ENCODE measurements at places on chromosomes 2 and 18.

GRCh38 chr2:236121546-236121945 is 46.6 kb downstream of the GBX2 start:
- DNase-seq, result no peak

DNA sequence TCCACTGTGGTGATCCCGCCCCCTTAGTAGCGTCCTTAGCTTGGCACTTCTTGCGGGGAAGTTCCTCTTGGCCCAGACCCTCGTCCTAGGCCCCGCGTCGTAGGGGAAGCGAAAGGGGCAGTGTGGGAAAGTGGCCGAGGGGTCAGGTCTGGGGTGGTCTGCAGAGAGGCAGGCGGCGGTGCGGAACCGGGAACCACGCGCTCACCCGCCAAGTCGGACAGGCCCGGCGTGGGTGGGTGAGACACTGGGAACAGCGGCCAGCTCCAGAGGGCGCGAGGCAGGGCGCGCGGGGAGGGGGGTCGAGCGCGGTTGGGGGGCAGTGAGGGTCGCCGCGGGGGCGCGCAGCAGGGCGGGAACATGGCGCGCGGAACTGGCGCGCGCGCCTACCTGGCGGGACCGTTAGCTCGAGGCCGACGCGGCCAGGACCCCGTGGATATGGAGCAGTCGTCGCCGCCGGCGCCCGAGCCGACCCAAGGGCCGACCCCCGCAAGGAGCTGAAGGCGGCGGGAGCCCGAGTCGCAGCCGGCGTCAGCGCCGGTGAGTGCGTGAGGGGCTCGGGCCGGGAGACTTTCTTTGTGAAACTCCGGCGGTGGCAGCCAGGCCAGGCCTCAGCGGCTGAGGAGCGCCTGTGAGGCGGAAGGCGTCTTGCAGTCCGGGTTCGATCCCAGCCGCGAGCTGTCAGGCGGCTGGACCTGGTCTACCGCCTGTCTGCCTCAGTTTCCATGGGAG is 2896.7 kb upstream of the TEKT4 start:
- no peak for DNase-seq

- DNase-seq, result peak; percentile 24
Measured at GRCh38 chr2:160493227-160494028, at the start of gene RBMS1. Gene RBMS1, minus strand, starts transcription at chr2:160493807. Its CDS starts 444 bp downstream, at chr2:160493363.

GRCh38 chr2:117707874-117708273 is 106.6 kb upstream of the DDX18 start:
- DNase-seq, result no peak

DNA sequence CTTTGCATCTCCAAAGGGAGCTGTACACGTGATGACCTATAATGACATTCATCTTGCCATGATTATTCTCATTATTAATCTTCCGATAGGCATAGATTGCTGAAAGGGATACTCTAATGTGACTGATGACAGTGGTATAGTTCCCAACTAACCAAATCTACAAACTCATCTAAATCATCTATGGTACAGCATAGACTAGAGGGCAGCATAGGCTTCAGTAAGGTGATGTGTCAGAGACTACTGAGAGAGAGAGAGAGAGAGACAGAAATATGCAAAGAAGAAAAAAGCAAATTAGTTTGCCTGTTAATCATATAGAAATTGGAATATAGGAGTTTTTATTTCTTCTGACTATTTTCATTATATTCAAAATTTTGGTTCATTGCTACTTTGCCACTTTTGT is 89.3 kb downstream of the CSRNP3 start:
- no peak for DNase-seq

DNA sequence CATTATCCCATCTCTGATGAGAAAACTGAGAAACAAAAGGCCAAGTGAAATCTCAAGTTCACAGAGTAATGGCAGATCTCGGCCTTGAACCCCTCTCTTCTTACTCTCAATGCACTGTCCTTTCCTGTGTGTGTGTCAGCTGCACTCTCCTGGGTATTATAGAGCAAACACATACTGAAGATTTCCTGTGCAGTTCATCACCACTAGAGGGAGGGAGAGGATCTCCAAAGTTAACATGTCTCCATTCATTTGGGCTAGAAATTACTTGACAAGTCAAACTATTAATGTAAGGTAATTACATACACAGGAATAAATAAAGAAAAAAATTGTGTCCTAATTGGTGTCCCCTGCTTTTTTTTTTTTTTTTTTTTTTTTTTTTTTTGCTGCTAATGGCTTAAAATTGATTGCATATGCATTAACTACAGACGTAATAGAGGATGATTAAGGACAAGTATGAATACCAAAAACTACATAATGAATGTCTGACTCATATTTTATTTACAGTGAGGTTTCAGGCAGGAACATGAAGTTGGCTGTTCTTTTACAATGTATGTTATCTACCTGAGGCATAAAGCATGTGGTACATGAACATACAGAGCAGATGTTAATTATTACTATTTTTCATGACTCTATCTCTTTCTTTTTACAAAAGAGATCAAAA is 269.2 kb downstream of the NYAP2 start:
- no peak for DNase-seq

DNA sequence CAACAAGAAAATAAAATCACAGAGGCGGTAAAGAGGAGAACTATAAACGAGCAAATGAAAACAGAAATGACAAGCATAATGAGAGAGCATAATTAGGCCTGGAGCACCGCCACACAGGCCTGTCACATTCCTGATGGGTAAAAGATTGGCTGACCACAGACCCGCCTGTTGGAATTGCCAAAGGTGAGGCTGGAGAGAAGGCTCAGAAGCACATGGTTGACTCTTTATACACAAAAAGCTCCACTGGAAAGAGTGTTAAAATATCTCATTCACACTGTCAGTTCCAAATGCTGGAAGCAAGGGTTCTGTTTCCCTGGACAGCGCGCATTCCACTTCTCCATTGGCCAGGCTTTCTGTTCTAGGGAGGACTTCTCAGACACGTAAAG is 5.9 kb upstream of the LGALSL start:
- DNase-seq, result no peak

DNA sequence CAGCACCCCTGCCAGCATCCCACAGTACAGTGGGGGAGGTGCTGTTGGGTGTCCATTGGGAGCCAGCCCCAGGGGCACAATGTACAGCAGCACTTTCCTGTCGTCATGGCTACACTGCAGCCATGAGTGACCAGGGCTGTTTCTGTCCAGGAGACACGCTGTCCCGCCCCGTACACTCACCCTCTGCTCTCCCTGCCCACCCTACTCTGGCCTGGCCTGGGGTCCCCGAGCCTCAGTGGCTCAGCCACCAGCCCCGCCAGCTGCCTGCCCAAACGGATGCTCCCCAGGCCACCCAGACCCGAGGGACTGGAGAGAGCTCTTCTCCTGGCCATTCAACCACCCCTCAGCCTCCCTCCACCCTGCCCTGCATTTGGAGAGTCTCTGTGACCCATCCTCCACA is 9.3 kb downstream of the TEKT4 start:
- no peak for DNase-seq

GRCh38 chr2:238483021-238483420 is 56.3 kb downstream of the ASB1 start:
- DNase-seq, result no peak

GRCh38 chr2:238114851-238115660 is 14.9 kb downstream of the ESPNL start:
- DNase-seq, result no peak

- DNase-seq, result no peak
Measured at GRCh38 chr2:133841900-133842299, 273.6 kb upstream of the NCKAP5 start.

GRCh38 chr2:54641988-54642387 is 81.5 kb upstream of the EML6 start:
- DNase-seq, result no peak

DNA sequence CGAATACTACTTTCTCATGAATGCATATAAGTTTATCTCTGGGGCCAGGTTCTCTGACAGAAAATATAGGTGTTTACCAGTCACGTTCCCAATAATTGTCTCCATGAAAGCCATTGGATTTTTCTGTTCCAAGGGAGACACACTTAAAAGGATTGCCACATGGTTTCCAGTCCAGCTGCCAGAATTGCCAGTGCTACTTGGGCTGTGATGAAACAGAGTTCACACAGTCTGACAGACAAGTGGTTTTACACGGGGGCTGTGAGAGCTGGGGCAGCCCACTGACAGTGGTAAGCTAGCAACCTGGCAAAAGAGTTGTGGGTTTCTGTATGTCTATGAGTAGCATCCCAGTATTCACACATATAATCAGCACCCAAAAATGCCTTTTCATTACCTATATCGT is 27.7 kb upstream of the ATRAID start:
- no peak for DNase-seq

All from stimulated activated CD4-positive, alpha-beta T cell treated with anti-CD3 and anti-CD28 coated beads, Interleukin-1b, Interleukin-23, amount 100 ng/mL, for 1 hour (primary cell).